Epithelial cell of proximal tubule (primary cell): ENCODE measurements at places on chromosomes 5 and 9. TPM values are rescaled to one million over a fixed set of nuclear protein-coding genes. Genes with fewer than 3 reads are reported as not detected.

Gene PCDHA1
- total RNA-seq, result not detected in 2 replicates

Gene TOR1B
- 14.8 and 20.8 TPM in 2 replicates for total RNA-seq

Gene BTNL8
- total RNA-seq, result not detected in 2 replicates

DNA sequence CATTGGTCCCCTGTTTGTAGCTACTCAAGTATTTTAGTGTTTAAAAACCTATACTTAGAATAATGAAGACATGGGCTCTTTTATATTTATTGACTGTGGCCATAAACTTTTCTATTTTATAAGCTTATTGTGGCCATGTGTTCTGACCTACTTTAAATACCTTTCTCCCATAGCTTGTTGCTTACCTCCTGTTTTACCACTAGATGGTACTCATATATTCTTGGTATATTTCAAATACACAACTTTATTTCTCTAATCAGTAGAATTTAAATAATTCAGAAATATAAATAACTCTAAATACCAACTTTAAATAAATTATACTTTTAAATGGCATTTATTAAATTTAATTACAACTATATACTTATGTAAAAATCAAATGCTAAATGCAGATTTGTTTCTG is 498.0 kb downstream of the PRDM9 start:
- no peak for DNase-seq

DNA sequence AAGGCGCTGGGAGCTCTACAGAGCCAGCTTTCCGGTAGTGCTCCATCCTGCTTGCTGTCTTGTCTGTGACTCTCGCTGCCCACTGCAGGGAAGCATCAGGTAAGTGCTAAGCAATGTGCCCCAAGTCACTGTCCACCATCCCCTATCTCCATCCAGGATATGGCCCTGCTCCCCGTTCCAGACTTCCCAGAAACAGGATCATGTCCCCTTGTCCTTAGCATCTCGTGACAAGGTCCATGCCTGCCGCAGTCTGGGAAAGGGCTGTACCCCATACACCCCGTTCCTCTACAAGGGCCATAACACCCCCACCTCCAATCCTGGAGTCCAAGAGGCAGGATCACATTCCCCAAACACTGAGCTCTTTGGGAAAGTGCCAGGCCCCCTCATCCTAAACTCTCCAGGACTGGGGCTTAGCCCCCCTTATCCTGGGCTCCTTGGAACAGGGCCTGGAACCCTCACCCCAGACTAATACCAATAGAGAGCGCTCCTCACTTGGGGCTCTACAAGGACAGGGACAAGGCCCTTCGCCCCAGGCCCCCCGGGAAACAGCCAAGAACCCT is 566 bp downstream of the RPP25L start:
- DNase-seq, result no peak

GRCh38 chr9:98455256-98456155 is 200.1 kb upstream of the TBC1D2 start:
- DNase-seq, result peak; percentile 20

DNA sequence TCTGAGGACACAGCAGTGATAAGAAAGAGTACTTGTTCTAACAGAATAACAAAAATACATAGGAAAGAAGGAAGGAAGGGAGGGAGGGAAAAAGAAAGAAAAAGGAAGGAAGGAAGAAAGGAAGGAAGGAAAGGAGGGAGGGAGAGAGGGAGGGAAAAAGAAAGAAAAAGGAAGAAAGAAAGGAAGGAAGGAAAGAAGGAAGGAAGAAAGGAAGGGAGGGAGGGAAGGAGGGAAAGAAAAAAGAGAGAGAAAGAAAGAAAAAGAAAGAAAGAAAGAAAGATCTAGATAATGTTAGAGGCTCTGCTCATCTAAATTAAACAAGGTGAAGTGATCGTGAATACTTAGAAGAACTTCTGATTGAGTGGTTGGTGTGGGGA is 29.8 kb downstream of the DUSP1 start:
- no peak for DNase-seq

DNA sequence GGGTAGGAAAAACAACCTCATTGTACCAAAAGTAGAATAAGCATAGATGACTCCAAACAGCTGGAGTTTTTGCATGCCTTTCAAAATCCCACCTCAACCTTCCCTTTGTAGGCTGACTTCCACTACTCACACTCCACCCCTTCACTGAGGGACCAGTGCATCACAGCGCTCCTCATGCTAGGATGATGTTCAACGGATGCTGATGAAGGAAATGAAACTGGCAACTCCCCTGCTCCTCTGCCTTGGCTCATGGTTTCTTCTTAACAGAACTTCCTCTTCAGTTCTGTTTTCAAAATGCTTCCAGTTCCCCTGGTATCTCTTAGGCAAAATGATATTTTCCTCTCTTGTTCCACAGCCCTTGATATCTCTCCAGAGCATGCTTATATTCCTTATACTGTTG is 29.0 kb downstream of the LIFR start:
- DNase-seq, result no peak

- DNase-seq, result no peak
Observed at GRCh38 chr5:159936686-159937329, 20.5 kb downstream of the ADRA1B start.

GRCh38 chr9:135575995-135576631 is 14.6 kb downstream of the PAEP start:
- DNase-seq, result no peak

GRCh38 chr5:146794326-146795029 is 84.1 kb downstream of the PPP2R2B start:
- no peak for DNase-seq

DNA sequence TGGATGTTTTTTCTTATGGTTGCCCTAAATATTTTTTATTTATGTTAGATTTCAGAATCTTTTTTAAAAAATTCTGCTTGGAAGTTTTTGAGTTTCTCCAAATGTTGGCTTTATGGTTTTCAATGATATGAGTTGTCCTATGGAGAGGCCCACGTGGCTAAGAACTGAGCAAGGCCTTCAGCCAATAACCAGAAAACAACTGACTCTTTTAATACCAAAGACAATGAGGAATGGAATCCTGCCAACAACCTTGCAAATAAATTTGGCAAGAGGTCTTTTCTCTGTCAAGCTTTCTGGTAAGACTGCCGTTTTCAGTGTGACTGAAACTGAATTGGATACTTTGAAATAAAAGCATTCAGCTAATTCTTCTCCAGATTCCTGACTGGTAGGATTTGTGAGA is 1740.1 kb upstream of the WWC1 start:
- no peak for DNase-seq

DNA sequence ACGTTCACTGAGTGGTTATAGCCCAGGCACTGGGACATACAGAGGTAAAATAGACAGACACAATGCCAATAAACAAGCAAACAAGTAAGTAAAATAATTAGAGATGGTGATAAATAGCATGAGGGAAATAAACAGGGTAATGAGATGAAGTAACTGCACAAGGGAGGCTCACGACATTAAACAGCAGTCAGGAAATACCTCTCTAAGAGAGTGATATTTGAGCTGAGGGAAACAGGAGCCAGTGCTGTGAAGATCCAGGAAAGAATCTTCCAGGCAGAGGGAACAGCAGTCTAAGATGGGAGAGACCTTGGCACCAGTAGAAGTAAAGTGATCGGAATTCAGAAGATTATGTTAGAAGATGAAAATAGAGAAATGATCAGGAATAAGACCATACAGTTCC is 279.4 kb downstream of the HINT1 start:
- DNase-seq, result no peak

DNA sequence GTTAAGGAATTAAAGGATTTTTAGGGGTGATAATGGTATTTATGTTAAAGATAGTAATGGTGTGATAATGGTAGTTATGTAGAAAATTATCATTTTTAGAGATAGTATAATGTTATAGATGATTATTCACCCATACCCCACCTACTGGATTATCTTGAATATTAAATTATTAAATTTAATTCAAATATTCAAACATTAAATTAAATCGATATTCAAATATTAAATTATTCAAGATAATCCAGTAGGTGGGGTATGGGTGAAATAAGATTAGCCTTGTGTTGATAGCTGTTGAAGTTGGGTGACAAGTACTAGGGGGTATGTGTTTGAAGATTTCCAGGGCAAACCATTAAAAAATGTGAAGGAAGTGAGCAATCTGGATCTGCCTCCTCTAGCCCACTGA is 15.6 kb downstream of the FAM219A start:
- DNase-seq, result no peak

GRCh38 chr5:164306662-164307061 is 801.2 kb downstream of the MAT2B start:
- no peak for DNase-seq
